ENCODE measurements at places on chromosomes 6 and 20. TPM values are rescaled to one million over a fixed set of nuclear protein-coding genes. Genes with fewer than 3 reads are reported as not detected.
A peak's percentile ranks its signal among the peaks of the same experiment; 100 is the strongest.

The PNPLA1 gene
- total RNA-seq = 1.1 TPM

GRCh38 chr20:63006540-63007359 is at the start of gene BHLHE23:
TSS of gene BHLHE23 (minus strand) at chr20:63006964. CDS start at chr20:63006774, 190 bp downstream.
- DNase-seq = no peak
- H3K27me3 ChIP-seq = peaks cover 100% of the 10 kb centered on the region
- H3K4me3 ChIP-seq = peak within 1 kb of the TSS; percentile 59
- H3K27ac ChIP-seq = no peak within 1 kb of the TSS

DNA sequence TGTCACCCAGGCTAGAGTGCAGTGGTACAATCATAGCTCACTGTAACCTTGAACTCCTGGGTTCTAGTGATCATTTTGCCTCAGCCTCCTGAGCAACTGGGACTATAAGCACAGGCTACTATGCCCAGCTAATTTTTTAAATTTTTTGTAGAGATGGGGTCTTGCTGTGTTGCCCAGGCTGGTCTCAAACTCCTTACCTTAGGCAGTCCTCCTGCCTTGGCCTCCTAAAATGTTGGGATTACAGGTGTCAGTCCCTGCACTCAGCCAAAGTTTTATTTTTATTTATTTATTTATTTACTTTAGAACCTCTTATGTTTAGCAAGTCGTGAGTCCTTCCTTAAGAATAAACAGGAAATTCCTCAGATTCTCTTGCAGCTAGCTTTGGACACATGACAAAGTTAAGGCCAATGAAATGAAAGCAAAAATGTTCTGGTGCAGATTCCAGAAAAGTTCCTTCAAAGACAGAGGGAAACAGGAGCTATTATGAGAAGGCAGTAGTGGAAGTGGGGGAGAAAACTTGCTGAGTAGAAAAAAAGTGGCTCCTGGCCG is 19.1 kb downstream of the PIM1 start:
- H3K27me3 ChIP-seq = no peaks in the 10 kb centered on the region
- H3K4me1 ChIP-seq = peaks cover 7% of the 10 kb centered on the region
- DNase-seq = no peak
- no peak overlapping the region for H3K4me3 ChIP-seq
- H3K27ac ChIP-seq = peak overlapping the region; percentile 66
- no peaks in the 10 kb centered on the region for H3K36me3 ChIP-seq

- H3K4me1 ChIP-seq = no peaks in the 10 kb centered on the region
- no peak overlapping the region for H3K4me3 ChIP-seq
- H3K36me3 ChIP-seq = no peaks in the 10 kb centered on the region
- H3K27ac ChIP-seq = no peak overlapping the region
These were observed 23.5 kb downstream of the FITM2 start for GRCh38 chr20:44287272-44288097.

DNA sequence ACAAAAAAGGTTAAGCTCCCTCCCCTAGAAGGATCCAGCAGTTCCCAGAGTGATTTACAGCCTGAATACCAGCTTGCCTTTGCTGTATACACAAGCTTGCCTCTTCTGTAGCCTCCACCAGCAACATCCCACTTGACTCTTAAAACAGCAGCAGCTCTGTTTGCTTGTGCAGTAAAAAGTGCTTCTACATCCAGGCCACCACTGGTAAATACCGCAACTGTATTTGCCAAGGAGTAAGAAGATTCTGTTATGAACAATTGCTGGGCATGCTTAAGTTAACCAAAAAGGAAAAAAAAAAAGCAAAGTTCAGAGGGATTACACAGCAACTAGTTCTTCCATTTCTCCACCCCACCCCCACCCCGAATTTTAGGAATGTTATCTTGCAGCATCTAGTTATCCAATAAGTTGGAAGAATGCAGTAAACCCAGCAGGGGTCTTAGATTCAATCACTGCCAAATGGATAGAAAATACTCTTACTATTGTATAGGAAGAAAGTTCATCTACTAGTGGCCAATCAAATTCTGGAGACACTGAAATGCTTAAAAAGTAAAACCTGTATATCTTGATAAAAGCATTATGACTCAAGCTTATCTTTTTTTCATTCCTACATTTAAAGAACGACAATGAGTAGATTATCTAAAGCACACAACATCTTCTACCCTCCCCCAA is 4.8 kb downstream of the SALL4 start:
- no peak overlapping the region for H3K4me3 ChIP-seq
- H3K27me3 ChIP-seq = peaks cover 64% of the 10 kb centered on the region
- no peak overlapping the region for H3K27ac ChIP-seq
- H3K4me1 ChIP-seq = peaks cover 8% of the 10 kb centered on the region
- no peaks in the 10 kb centered on the region for H3K36me3 ChIP-seq
- no peak for DNase-seq

DNA sequence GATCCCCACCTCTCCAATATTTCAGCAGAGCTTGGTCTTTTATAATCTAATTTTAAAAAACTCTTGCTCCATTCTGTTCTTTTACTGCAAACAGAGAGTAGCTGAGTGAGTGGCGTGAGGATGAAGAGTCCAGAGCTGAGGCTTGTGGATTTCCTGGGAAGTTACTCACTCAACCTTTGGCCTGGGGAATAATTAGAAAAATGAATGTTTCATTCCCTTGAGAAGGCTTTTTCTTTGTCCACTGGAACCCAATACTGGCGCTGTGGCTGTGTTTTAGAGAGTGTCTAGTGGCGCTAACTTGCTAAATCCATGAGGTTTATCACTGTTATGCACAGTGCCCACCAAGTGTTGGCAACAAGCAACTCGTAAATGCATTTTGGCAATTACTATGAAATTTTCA is 251.5 kb downstream of the HIVEP2 start:
- H3K27ac ChIP-seq = no peak overlapping the region
- H3K4me1 ChIP-seq = peaks cover 8% of the 10 kb centered on the region
- H3K36me3 ChIP-seq = no peaks in the 10 kb centered on the region
- H3K4me3 ChIP-seq = no peak overlapping the region
- no peaks in the 10 kb centered on the region for H3K27me3 ChIP-seq
- no peak for DNase-seq
